CD4-positive, alpha-beta T cell treated with Interleukin-4 for 4 hours (primary cell): ENCODE measurements at places on chromosomes 7 and 10.

- no peak for DNase-seq
Measured at GRCh38 chr10:14530465-14530864, 199.7 kb upstream of the FRMD4A start.

DNA sequence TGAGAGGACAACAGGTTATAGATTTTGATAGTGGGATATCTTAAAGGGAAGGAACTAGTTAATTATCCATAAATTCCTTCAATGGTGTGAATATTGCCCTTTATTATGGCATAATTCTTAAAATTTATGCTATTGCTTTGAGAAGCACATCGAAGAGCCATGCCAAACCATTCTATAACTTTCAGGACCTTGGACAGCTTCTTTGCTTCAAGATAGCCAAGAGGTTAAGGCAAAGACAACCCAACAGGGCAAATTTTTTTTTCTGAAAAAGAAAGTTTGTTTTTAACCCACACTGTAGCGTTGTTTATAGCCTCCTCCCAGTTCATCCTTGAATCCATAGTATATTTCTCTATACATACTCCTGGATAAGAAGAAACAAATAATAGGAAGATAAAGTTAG is 103.2 kb downstream of the NRG3 start:
- no peak for DNase-seq

DNA sequence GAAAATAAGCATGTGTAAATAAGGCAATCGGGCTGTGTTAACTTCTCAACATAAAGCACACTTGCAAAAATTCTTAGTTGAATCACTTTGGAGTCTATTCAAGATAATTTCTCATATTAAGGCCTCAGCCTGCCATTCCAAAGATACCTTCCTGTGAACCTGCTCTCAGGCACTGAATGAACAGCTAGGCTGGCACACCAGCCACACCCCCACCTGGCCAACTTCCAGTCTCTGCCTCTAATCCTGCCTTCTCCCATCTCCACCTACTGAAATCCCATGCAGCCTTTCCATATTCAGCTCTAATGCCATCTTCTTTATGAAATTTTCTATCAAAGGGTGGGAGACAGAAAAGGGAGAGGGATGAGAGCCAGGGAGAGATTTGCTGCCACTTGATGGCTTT is 17.1 kb upstream of the MACROH2A2 start:
- DNase-seq, result no peak

GRCh38 chr7:29197916-29198315 is 3.3 kb downstream of the CHN2 start:
- DNase-seq, result no peak

DNA sequence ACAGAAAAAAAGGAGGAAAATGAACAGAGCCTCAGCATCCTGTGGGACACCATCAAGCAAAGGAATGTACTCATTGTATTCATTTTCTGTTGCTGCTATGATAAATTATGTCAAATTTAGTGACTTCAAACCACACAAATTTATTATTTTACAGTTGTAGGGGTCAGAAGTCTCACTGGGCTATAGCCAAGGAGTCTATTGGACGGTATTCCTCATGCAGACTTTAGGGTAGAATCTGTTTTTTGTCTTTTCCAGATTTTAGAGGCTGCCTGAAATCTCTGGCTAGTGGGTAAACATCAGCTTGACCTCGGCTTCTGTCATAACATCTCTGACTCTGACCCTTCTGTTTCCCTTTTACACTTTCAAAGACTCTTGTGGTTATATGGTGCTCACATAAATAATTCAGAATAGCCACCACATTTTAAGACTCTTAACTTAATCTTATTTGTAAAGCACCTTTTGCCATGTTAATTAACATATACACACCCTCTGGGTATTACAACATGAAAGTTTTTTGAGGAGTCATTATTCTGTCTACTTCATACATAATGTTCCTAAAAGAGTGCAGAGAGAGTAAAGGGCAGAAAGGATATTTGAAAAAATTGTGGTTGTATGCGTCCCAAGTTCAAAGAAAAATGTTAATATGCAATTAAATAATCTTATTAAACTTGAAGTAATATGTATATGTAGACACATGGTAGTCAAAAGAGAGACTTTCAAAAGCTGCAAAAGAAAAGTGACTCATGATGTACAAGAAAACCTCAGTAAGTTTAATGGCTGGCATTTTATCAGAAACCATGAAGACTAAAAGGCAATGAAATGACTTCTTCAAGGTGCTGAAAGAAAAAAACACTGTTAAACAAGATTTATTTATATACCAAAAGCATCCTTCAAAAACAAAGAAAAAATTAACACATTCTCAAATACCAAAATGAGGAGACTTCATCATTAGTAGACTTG is 70.8 kb upstream of the MEOX2 start:
- DNase-seq, result no peak

GRCh38 chr7:88328787-88329186 is 22.1 kb upstream of the STEAP4 start:
- no peak for DNase-seq

DNA sequence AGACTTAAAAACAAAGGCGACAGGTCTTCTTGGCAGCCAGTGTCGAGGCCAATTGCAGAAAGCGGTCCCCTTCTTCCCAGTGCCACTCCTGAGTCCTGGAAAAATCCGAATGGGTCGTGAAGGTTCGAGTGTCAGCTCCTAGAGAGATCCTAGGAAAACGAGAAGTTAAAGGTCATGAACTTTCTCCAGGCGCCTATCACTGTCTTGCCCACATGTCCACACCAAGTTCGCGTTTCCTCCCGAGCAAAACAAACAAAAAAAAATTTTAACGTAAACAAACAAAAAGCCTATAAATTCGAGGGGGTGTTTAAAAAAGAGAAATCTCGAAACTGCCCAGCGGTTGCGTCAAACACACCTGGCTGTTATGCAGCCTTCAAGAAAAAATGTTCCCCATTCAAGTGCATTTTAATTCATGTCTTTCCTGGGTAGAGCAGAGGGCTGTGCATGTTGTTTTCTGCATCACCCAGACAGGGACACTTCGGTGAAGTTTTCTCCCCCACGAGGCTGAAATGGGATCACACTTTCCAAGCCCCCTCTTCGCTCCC is 1.5 kb downstream of the ARHGAP21 start:
- DNase-seq, result peak; percentile 26

DNA sequence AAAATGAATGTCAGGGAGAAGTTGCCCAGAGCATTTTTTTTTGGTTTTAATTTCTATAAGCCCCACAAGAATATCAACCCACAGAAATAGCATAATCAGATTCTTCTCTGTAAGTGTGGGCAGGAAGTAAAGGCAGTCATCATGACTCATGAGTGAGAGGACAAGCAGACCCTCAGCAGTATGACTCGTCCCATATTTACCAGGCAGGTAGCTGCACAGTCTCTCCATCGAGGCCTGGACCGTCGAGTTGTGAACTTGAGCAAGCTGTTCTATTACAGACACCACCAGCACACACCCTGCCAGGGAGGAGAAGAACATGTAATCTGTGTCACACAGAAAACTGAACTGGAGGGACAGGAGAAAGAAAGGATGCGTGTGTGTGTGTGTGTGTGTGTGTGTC is 37.8 kb downstream of the AOAH start:
- DNase-seq, result peak; percentile 79

- DNase-seq, result no peak
Measured at GRCh38 chr10:132538790-132539421, 1.3 kb downstream of the INPP5A start.

- peak; percentile 35 for DNase-seq
Measured at GRCh38 chr7:135980012-135980551, 2.9 kb upstream of the MTPN start.

DNA sequence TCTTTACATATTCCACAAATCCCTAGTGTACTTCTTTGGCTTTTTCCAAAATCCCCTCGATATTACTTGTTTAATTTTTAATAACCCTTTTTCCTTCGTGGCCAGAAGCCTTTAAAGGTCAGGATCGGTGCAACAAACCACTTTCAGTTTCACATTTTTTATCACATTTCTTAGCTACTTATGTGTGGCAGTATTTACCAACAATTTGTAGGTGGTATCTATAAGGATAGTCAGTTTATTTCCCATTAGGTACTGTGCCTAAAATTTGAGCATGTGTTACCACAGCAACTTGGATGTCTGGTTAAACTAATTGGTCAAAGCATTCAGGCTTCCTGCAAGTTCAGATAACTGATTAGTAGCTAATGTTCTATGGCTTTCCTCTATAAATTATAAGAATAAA is 104.9 kb downstream of the CDK14 start:
- no peak for DNase-seq
